ENCODE measurements at places on chromosomes 5 and 9. TPM values are rescaled to one million over a fixed set of nuclear protein-coding genes. Genes with fewer than 3 reads are reported as not detected.

Gene AJM1
- 4.2 TPM for total RNA-seq

Gene TRIP13
- 8.5 TPM for total RNA-seq

DNA sequence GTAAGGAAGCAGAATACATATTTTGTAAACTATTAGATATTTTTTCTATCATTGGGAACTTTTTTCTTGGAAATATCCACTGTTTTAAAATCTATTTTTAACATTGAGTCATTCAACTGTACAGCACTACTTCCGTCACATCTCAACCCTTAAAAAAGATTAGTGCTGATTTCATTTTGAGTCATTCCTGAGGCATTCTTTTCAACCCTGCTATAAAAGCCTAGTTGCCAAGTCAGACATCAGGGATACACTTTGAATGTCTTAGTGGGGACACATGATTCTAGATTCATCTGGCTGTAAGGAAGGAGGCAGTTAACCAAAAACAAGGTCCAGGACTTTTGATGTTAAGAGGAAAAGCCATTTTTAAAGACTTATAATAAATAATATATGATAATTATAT is 160.9 kb downstream of the GIN1 start:
- H3K27ac ChIP-seq, result peak overlapping the region; percentile 98
- peaks cover 14% of the 10 kb centered on the region for H3K4me1 ChIP-seq
- no peaks in the 10 kb centered on the region for H3K27me3 ChIP-seq
- DNase-seq, result peak; percentile 95
- H3K4me3 ChIP-seq, result no peak overlapping the region
- H3K36me3 ChIP-seq, result no peaks in the 10 kb centered on the region

Gene SPATA31A3
- not detected for total RNA-seq

- H3K4me3 ChIP-seq, result no peak overlapping the region
- H3K4me1 ChIP-seq, result no peaks in the 10 kb centered on the region
- no peaks in the 10 kb centered on the region for H3K36me3 ChIP-seq
- H3K27ac ChIP-seq, result no peak overlapping the region
- no peaks in the 10 kb centered on the region for H3K27me3 ChIP-seq
Measured at GRCh38 chr9:123655681-123656423, 274.1 kb downstream of the DENND1A start.

GRCh38 chr9:34171753-34172535 is 6.9 kb upstream of the UBAP1 start:
- no peaks in the 10 kb centered on the region for H3K36me3 ChIP-seq
- no peak overlapping the region for H3K27ac ChIP-seq
- no peak overlapping the region for H3K4me3 ChIP-seq
- H3K27me3 ChIP-seq, result no peaks in the 10 kb centered on the region
- DNase-seq, result no peak
- H3K4me1 ChIP-seq, result no peaks in the 10 kb centered on the region

Gene OR1J2
- not detected for total RNA-seq

Gene HTR1A
- not detected for total RNA-seq

GRCh38 chr5:176549871-176550270 is 729 bp downstream of the CDHR2 start:
- peaks cover 3% of the 10 kb centered on the region for H3K27me3 ChIP-seq
- no peaks in the 10 kb centered on the region for H3K36me3 ChIP-seq
- no peak overlapping the region for H3K27ac ChIP-seq
- no peaks in the 10 kb centered on the region for H3K4me1 ChIP-seq
- no peak for DNase-seq

GRCh38 chr9:96135076-96135752 is 166.8 kb downstream of the HSD17B3 start:
- H3K4me3 ChIP-seq, result no peak overlapping the region
- DNase-seq, result peak; percentile 52
- no peaks in the 10 kb centered on the region for H3K36me3 ChIP-seq
- peaks cover 13% of the 10 kb centered on the region for H3K4me1 ChIP-seq
- H3K27me3 ChIP-seq, result peaks cover 20% of the 10 kb centered on the region
- H3K27ac ChIP-seq, result no peak overlapping the region

- no peaks in the 10 kb centered on the region for H3K36me3 ChIP-seq
- H3K27me3 ChIP-seq, result no peaks in the 10 kb centered on the region
- DNase-seq, result no peak
- H3K27ac ChIP-seq, result no peak overlapping the region
Measured at GRCh38 chr5:6117212-6117611, 261.1 kb downstream of the MED10 start.

- peaks cover 9% of the 10 kb centered on the region for H3K27me3 ChIP-seq
- no peak overlapping the region for H3K27ac ChIP-seq
- H3K4me1 ChIP-seq, result no peaks in the 10 kb centered on the region
- DNase-seq, result no peak
- no peak overlapping the region for H3K4me3 ChIP-seq
- H3K36me3 ChIP-seq, result no peaks in the 10 kb centered on the region
Measured at GRCh38 chr9:129395633-129396364, 217.7 kb upstream of the IER5L start.

- H3K4me3 ChIP-seq, result no peak overlapping the region
- peak overlapping the region; percentile 90 for H3K27ac ChIP-seq
- no peaks in the 10 kb centered on the region for H3K27me3 ChIP-seq
- DNase-seq, result peak; percentile 40
- H3K36me3 ChIP-seq, result peaks cover 38% of the 10 kb centered on the region
Measured at GRCh38 chr5:150376799-150377771, 19.6 kb downstream of the TCOF1 start.

- no peaks in the 10 kb centered on the region for H3K27me3 ChIP-seq
- no peak overlapping the region for H3K27ac ChIP-seq
- no peak overlapping the region for H3K4me3 ChIP-seq
- no peak for DNase-seq
- no peaks in the 10 kb centered on the region for H3K4me1 ChIP-seq
Measured at GRCh38 chr5:26645659-26646058, 392.7 kb downstream of the CDH9 start.

DNA sequence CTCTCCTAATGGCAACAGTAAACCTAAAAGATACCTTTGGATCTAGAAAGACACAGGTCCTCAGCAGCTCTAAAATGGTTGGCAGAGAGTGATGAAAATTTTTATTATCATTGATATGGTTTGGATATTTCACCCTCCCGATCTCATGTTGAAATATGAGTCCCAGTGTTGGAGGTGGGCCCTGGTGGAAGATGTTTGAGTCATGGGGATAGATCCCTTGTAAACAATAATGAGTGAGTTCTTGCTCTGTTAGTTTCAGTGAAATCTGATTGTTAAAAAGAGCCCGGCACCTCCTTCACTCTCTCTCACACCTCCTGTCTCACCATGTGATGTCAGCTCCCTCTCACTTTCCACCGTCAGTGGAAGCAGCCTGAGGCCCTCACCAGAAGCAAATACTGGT is 117.7 kb downstream of the FRMD3 start:
- no peaks in the 10 kb centered on the region for H3K27me3 ChIP-seq
- H3K4me3 ChIP-seq, result no peak overlapping the region
- no peaks in the 10 kb centered on the region for H3K4me1 ChIP-seq
- no peaks in the 10 kb centered on the region for H3K36me3 ChIP-seq

Gene ABLIM3
- 3.9 TPM for total RNA-seq

Gene PPIP5K2
- 59.7 TPM for total RNA-seq

- H3K4me3 ChIP-seq, result no peak overlapping the region
- no peak overlapping the region for H3K27ac ChIP-seq
- DNase-seq, result no peak
- H3K4me1 ChIP-seq, result no peaks in the 10 kb centered on the region
- no peaks in the 10 kb centered on the region for H3K36me3 ChIP-seq
Measured at GRCh38 chr5:168023191-168023590, 268.3 kb upstream of the WWC1 start.

Gene PTGR1
- 36.9 TPM for total RNA-seq

DNA sequence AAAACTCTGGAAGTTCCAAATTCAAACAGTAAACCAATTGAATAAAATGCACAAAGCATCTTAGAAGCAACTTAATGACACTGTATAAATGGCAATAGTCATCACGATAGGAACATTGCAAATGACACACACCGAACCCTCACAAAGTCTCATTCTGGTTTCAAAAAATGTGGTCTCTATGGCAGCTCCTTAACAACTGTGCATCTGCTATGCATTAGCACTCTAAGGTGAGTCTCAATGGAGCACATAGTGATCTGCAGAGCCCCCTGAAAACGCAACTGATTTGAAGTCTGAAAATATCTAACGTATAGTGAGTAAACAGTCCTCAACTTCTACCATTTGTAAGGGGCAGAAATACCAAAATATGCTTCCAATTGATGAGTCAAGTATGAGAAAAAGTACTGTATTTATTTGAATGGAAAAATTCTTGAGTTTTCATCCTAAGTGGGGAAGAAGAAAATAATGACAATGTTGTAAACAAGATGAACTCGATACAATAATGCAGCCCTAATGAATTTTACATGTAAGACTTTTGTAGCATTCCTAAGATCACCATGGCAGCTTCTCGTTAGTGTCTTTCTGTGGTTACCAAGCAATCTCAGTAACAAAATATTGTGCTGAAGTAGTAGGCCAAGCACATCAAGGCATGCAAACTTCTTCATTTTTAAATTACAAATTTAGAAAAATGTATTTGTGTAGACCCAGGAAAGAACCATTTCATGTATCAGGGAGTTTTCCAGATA is 517.5 kb upstream of the FAM174A start:
- no peaks in the 10 kb centered on the region for H3K27me3 ChIP-seq
- no peak overlapping the region for H3K27ac ChIP-seq
- no peaks in the 10 kb centered on the region for H3K36me3 ChIP-seq
- H3K4me1 ChIP-seq, result no peaks in the 10 kb centered on the region

Gene IFNA2
- total RNA-seq, result not detected

Gene CDKN2A
- 71.6 TPM for total RNA-seq

Gene PFN3
- not detected for total RNA-seq

GRCh38 chr9:25654417-25654816 is 23.8 kb downstream of the TUSC1 start:
- H3K36me3 ChIP-seq, result no peaks in the 10 kb centered on the region
- DNase-seq, result no peak
- no peaks in the 10 kb centered on the region for H3K4me1 ChIP-seq
- H3K27me3 ChIP-seq, result no peaks in the 10 kb centered on the region
- H3K27ac ChIP-seq, result no peak overlapping the region
- H3K4me3 ChIP-seq, result no peak overlapping the region

Gene IL6ST
- 158 TPM for total RNA-seq

Gene SLC27A4
- 26.9 TPM for total RNA-seq

DNA sequence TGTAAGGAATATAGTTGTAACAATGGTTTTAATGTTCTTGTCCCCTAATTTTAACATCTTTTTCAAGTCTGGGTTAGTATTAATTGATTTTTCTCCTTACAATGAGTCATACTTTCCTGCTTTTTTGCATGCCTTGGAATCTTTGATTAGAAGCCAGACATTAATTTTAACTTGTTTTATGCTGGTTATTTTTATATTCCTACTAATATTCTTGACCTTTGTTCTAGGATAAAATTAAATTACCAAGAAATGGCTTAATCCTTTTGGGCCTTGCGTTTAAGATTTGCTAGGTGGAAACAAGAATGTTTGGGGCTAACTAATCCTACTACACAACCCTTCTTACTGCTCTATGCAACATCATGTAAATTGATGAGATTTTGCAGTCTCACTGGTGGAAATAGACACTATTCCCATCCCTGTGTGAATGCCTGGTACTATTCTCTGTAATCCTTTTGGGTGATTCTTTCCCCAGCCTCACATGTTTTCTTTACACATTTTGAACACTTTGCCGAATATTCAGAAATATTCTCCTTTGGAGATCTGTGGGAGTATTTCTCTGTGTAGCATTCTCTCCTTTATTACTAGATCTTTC is 47.2 kb downstream of the ZCCHC7 start:
- peaks cover 3% of the 10 kb centered on the region for H3K36me3 ChIP-seq
- H3K4me3 ChIP-seq, result no peak overlapping the region

- H3K4me3 ChIP-seq, result no peak overlapping the region
- H3K4me1 ChIP-seq, result no peaks in the 10 kb centered on the region
- H3K27me3 ChIP-seq, result no peaks in the 10 kb centered on the region
- no peak for DNase-seq
- no peaks in the 10 kb centered on the region for H3K36me3 ChIP-seq
Measured at GRCh38 chr9:6656614-6657300, 11.2 kb upstream of the GLDC start.

- H3K27me3 ChIP-seq, result no peaks in the 10 kb centered on the region
- no peaks in the 10 kb centered on the region for H3K4me1 ChIP-seq
- H3K36me3 ChIP-seq, result no peaks in the 10 kb centered on the region
Measured at GRCh38 chr9:3277200-3277599, 248.6 kb downstream of the RFX3 start.

GRCh38 chr5:141958113-141958512 is at the start of gene PCDH12:
TSS of gene PCDH12 (minus strand) at chr5:141958202. CDS start at chr5:141957851, 351 bp downstream.
- H3K4me1 ChIP-seq, result peaks cover 4% of the 10 kb centered on the region
- H3K27ac ChIP-seq, result no peak within 1 kb of the TSS
- no peaks in the 10 kb centered on the region for H3K36me3 ChIP-seq

GRCh38 chr5:31221001-31221400 is 27.5 kb downstream of the CDH6 start:
- DNase-seq, result no peak
- H3K27ac ChIP-seq, result no peak overlapping the region
- H3K36me3 ChIP-seq, result peaks cover 3% of the 10 kb centered on the region
- peaks cover 6% of the 10 kb centered on the region for H3K4me1 ChIP-seq

DNA sequence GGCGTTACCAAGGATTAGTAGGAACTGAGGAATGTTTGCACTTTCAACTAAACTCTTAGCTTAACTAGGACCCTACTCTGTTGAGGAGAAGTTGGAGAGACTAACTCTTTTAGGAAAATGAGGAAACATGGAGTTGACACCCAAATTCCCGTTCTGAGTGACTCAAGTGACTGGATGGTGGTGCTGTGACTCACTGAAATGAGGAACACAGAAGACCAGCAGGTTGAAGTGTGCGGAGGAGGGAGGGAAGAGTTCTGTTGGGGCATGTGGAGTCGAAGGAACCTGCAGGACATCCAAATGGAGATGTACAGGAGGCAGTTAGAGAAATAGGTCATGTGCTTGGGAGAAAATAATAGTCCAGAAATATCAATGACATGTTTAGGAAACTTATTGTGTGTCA is 8.2 kb downstream of the HEXB start:
- DNase-seq, result peak; percentile 18
- peaks cover 20% of the 10 kb centered on the region for H3K36me3 ChIP-seq
- H3K4me3 ChIP-seq, result no peak overlapping the region
- no peak overlapping the region for H3K27ac ChIP-seq

- no peak overlapping the region for H3K4me3 ChIP-seq
- H3K36me3 ChIP-seq, result no peaks in the 10 kb centered on the region
- peak; percentile 57 for DNase-seq
- H3K4me1 ChIP-seq, result peaks cover 15% of the 10 kb centered on the region
Measured at GRCh38 chr5:160287378-160288051, 24.8 kb downstream of the CCNJL start.

DNA sequence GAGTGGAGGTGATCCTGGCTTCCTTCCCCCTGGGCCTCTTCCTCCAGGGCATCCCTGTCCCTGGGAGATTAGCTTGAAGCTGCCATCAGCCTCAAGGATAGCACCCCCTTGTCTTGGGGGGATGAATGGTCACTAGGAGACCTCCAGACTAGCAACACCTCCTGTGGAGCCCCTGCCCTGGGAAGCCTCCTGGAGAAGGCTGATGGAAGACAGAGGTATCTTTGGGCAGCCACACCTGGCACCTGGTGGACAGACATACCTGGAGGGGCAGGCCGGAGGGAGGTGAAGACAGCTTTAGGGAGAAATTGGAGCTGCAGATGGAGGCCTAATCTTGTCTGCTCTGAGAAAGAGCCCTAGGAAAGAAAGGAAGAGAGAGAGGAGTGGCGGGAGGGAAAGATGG is 9.0 kb upstream of the TTLL11 start:
- no peak for DNase-seq
- H3K4me1 ChIP-seq, result no peaks in the 10 kb centered on the region
- H3K36me3 ChIP-seq, result no peaks in the 10 kb centered on the region
- no peak overlapping the region for H3K27ac ChIP-seq
- H3K27me3 ChIP-seq, result peaks cover 4% of the 10 kb centered on the region

- H3K36me3 ChIP-seq, result no peaks in the 10 kb centered on the region
- DNase-seq, result no peak
- H3K27me3 ChIP-seq, result no peaks in the 10 kb centered on the region
- peak overlapping the region; percentile 31 for H3K27ac ChIP-seq
Measured at GRCh38 chr9:129491487-129491855, 129.4 kb downstream of the C9orf50 start.

Gene EMB
- total RNA-seq, result 19.8 TPM

Gene HDHD3
- 8.8 TPM for total RNA-seq

All from astrocyte (in vitro differentiated cells and primary cell).